ENCODE measurements at places on chromosomes 12 and 14. TPM values are rescaled to one million over a fixed set of nuclear protein-coding genes. Genes with fewer than 3 reads are reported as not detected.
A peak's percentile ranks its signal among the peaks of the same experiment; 100 is the strongest.

MYRFL gene
- total RNA-seq, result not detected

DPF3 gene
- total RNA-seq, result 4.4 TPM

GRCh38 chr12:57461276-57461916, 1.8 kb downstream of the GLI1 start:
- peaks cover 40% of the 10 kb centered on the region for H3K4me1 ChIP-seq
- H3K4me3 ChIP-seq, result peak overlapping the region; percentile 93
- H3K27me3 ChIP-seq, result peaks cover 10% of the 10 kb centered on the region
- peak overlapping the region; percentile 87 for H3K27ac ChIP-seq

- DNase-seq, result no peak
- no peaks in the 10 kb centered on the region for H3K36me3 ChIP-seq
- H3K27ac ChIP-seq, result no peak overlapping the region
- H3K27me3 ChIP-seq, result no peaks in the 10 kb centered on the region
These were observed 201.4 kb downstream of the C12orf50 start for GRCh38 chr12:87827638-87828264.

GRCh38 chr14:104769324-104770071, 16.6 kb downstream of the SIVA1 start:
- H3K27ac ChIP-seq, result no peak overlapping the region
- H3K36me3 ChIP-seq, result peaks cover 17% of the 10 kb centered on the region
- peaks cover 8% of the 10 kb centered on the region for H3K4me1 ChIP-seq
- peaks cover 2% of the 10 kb centered on the region for H3K27me3 ChIP-seq

GRCh38 chr12:107891967-107892366, 117.5 kb downstream of the ASCL4 start:
- H3K4me1 ChIP-seq, result 0 out of 2 replicates have a peak, but pooled peaks cover 6% of the 10 kb centered on the region
- no peak overlapping the region for H3K27ac ChIP-seq
- H3K36me3 ChIP-seq, result no peaks in the 10 kb centered on the region
- DNase-seq, result no peak

GRCh38 chr12:99454539-99455172, 192.9 kb upstream of the GARIN6 start:
- no peaks in the 10 kb centered on the region for H3K36me3 ChIP-seq
- H3K27ac ChIP-seq, result no peak overlapping the region
- peaks cover 1% of the 10 kb centered on the region for H3K27me3 ChIP-seq
- H3K4me1 ChIP-seq, result no peaks in the 10 kb centered on the region
- no peak for DNase-seq

All from HFFc6 (cell line).